Fibroblast of the aortic adventitia (primary cell): ENCODE measurements at places on chromosomes 11 and 22.
A peak's percentile ranks its signal among the peaks of the same experiment; 100 is the strongest.

GRCh38 chr22:47014636-47015345, 252.3 kb downstream of the TBC1D22A start:
- DNase-seq, result no peak

DNA sequence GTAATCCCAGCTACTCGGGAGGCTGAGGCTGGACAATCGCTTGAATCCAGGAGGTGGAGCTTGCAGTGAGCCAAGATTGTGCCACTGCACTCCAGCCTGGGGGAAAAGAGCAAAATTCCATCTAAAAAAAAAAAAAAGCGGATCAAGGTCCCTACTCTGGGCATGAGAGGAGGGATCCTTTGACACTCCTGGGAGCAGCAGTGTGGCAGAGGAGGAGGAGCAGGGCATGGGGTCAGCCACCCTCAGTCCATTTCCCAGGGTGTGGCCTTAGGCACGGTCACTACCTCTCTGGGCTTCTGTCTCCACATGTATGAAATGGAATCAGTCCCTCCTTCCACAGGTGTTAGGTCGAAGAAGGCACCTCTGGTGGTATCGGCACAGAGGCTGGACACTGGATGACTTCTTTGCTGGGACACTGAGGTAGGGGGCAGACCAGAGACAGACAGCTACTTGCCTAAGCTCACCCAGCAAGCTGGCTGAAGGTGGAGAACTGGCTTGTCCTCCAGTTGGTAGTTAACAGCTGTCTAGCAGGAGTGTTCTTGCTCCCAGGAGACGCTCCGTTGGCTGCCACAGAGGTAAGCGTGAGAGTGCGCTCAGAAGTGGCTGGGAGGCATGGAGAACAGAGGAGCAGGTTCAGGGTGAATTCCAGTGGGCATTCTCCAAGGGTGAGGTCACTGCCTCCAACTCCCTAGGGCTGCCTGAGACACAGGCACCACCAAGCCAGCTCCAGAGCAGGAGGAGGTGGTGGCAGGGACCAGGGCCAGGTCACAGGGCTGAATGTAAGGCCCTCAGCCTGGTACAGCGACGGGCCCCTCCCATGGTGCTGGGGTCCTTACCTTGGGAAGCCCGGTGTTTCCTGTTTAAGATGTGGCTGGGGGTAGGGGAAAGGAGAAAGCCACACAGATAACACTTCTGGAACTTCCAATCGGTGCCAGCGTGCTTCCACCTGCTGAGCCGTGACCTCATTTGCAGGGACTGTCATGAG, 19.5 kb downstream of the TXN2 start:
- DNase-seq, result peak; percentile 88

- DNase-seq, result peak; percentile 17
Measured at GRCh38 chr11:17479284-17480214, 2.9 kb upstream of the ABCC8 start.

- peak; percentile 8 for DNase-seq
Measured at GRCh38 chr11:20618083-20618482, 18.7 kb downstream of the SLC6A5 start.

DNA sequence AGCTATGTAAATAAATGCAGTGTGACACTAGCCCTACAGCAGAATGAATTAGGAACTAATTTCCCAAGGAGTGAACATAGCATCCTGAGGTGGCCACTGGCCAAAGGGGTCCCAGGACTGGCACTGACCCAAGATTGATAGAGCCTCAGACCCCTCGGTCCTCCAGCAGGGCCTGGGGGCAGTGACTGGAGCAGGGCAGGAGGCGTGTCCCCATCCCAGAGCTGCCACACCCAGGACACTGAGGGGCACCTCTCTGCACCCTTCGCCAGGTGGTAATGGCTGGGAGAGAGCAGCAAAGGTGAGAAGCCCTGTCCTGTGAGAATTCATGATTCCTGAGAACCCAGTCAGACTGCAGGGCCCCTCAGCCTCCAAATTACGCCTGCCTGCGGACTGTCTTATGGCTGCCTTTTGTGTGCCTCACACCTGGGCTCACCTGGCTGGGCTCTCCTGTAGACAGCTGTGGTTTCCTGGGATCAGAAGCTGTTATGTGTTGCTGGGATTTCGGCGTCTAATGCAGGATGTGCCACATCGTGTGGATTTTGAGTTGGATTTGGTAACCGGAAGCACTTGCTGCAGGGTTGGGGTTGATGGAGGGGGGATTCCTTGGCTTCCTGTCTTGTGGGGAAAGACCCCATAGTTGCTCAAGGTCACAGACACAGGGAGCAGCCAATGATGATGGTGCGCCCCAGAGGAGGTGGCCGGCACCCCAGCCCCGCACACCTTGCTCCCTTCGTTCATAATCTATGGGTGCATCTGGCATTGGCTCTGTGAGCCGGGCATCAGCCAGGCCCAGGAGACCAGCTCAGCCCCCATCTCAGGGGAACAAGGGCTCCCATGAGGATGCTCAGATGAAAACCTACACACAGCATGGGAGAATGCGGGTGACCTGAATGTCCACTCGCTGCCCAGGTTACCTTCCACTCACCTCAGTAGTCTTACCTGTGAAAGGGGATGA, 582.9 kb downstream of the BRD1 start:
- no peak for DNase-seq

DNA sequence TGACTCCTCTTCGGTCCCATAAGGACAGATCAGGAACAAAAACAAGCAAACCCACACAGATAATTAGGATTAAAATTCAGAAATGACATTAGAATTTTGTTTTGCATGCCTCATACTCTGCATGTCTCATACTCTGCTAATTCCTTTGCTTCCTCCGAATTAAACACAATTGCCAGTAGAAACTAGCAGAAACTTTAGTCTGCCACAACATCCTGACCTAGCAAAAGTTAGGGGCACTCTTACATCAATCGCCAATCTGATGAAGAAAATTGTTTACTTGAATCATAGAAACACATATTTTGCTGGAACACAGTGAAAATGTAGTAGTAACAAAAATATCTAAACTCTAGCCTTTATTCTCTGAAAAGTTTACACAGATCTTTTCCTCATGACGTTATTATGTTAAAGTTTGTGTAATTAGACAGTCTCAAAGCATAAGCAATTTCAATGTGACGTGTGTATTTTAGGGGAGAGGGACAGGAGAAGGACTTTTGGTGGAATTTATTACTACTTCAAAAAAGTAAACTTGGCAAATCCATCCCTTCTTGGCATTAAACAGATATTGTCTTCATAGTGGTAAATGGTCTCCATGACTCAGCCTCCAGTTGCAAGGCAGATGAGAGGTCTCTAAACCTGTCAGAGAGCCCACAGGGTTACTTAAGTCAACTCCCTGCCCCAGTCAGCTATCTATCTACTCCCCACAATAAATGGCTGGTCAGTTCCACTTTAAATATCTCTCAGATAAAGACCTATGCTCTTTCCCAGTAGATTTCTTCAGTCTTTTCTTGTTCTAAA, 249.8 kb upstream of the UBASH3B start:
- DNase-seq, result peak; percentile 55

DNA sequence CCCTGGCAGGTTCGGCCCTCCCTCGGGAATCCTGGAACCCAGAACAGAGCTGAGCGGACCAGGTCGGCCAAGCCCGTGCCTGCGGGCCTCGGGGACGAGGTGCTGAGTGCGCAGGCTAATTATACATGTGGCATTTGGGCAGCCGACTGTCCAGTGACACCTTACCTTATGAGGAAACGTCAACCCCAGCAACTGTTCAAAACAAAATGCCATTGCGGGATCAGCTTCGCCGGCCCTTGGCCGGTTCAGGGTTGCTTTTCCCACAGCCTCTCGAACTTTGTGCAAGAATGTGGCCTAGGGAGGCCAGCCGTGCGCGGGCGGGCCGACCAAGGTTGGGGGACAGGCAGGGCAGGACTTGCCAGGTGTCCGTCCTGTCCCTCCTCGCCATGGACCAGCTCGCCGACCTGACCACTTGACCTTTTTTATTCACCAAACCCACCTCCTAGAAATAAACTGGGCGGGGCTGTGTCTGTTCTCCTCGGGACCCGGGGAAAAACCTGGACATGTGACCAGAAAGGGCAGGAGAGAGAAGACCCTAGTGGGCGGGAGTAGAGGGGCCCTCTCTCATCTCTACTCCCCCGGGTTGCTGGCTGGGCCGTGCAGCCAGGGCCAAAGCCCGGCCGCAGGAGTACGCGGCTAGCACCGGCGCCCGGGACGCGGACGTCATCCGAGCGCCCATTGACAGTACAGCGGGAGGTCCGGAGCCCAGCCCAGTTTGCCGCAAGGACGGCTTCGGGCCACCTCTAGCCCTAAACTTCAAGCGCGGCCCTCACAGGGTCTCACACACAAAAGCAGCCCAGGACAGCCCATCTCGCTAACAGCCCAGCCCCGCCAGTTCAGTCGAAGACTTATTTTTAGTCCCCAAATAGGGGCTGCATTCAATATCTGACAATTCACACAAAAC, 134.3 kb upstream of the C11orf58 start:
- no peak for DNase-seq

GRCh38 chr11:72100462-72100861, 2.6 kb downstream of the LAMTOR1 start:
- DNase-seq, result peak; percentile 11

DNA sequence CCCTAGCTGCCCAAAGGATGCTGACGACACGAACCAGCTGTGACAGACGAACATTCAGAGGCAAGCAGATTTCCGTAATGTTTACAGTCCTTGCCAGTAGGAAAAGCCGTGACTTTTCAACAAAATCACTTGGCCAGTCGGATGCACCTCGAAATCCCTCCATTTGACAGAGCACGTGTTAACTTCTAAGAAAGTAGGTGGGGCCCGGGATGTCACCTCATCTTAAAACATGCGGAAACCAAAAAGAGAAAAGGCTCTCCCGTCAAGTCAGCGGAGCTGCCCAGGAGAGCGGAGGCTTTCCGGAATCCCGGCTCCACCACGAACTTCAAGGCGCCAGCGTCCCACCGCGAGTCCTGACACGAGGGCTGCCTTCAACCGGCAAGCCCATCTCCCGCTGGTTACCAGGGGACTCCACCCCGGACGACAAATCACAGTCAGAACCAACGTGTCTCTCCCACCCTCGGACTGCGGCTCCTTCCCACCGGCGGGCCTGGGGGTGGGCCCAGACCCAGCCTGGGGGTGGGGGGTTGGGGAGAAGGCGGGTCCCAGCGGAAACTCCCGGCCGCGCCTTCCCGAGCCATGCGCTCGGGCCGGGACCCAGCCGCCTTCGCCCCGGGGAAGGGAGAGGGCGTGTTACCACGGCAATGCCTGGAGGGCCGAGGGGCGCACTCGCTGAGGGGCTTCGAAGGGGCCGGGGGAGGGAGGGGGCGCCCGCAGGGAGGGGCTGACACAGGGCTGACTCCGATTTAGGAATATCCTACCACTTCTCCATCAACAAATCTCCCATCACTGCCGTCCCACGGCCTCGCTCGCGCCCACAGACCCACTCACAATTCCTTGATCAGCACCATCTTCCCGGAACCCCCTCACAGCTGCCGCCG, 475 bp downstream of the PITPNB start:
- peak; percentile 32 for DNase-seq

DNA sequence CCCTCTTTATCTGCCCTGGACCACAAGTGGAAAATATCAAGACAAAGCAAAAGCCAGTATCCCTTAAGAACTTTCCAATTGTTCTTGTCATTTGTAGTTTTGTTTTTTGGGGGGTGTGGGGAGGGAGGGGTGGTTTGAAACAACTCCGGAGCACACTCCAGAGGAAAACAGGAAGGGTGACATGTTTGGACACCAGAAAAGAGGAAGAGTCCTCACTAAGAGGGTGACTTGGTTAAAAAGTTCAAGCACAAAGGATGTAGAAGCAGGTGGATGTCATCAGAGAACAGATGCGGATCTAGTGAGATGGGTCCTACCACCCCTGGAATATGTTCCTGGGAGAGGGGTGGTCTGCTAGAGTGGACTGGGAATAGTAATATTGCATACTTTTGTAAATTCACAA, 25.8 kb downstream of the ADAMTS8 start:
- DNase-seq, result no peak

- no peak for DNase-seq
Measured at GRCh38 chr11:67466962-67467771, 1.9 kb downstream of the TMEM134 start.

GRCh38 chr11:64744544-64745188, 724 bp upstream of the RASGRP2 start:
- no peak for DNase-seq

GRCh38 chr11:46701078-46701654, 335 bp downstream of the ZNF408 start:
- no peak for DNase-seq

GRCh38 chr22:39248254-39248653, 3.5 kb upstream of the PDGFB start:
- DNase-seq, result peak; percentile 32

DNA sequence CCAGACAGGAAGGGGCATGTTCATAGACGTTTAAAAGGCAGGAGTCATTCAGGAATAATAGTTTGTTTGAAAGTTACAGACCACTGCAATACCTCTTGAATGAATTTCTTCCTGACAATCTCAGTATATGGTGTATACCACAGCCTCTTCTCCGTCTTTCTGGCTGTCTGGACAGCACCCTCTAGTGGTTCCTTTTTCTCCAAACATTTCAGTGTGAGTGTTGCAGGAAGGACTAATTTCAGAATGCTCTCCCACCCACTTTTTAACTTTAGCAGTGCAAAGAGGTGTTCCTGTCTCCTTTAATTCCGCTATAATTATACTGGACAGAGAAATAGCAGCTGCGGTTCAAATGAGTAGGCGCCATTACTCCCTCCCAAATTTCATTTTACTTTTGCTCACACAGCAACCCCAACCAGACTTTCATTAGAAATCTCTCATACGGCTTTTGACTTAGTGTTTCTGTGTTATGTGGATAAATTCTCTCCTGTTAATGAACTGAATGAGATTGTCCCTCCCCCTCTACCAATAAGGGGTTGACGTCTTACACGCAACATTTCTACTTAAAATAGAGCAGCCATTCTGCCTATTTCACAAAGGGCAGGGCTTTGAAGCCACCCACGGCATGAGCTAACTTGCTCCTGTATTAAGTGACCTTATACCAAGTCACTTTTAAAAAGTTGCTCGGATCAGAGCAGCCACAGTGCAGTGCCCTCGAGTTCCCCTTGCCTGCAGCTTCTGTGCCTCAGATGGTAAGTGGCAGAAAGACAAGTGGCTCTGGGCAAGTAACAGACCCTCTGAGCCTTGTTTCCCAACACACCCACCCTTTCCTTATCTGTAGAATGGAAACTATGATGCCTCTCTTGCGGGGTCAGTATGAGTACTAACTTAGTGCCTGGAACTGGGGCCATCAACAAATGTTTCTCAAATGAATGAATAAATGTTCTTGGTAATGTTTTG, 368.6 kb downstream of the OPCML start:
- peak; percentile 2 for DNase-seq

GRCh38 chr11:65279741-65280440, 18.1 kb downstream of the POLA2 start:
- peak; percentile 99 for DNase-seq

DNA sequence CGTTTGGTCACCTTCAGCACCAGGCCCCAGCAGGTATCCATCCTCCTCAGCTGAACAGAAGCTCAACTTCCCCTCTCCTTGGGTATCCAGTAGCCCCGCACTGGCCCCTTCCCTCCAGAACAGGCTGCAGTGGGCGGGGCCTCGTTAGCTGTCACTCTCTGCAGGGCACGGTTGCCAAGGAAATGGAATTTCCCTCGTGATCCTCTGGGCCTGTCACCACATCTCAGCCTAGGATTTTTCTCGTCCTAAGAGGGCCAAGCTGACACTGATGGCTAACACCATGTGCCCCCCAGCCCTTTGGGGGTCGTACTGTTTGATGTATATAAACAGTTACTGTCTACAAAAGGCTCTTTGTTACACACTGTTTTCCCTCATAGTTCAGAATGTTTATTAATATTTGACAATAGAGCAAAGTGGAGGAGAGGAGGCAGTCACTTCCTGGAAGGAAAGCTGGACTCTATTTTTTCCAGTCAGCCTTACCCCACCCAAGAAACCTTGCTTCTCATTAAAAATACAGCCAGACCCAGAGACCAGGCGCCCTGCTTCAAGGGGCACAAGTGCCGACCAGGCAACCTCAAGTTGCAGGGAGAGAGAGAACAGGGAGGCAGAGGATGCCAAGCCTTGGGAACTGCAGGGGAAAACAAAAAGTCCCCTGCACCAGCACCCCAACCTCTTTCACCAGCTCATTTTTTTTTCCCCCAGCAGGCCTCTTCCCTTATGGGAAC, 44.5 kb downstream of the FEZ1 start:
- peak; percentile 46 for DNase-seq
